ENCODE measurements at places on chromosomes 7 and 10.

- DNase-seq = peak; percentile 98
Measured at GRCh38 chr7:13990984-13991790, 1.7 kb upstream of the ETV1 start.

DNA sequence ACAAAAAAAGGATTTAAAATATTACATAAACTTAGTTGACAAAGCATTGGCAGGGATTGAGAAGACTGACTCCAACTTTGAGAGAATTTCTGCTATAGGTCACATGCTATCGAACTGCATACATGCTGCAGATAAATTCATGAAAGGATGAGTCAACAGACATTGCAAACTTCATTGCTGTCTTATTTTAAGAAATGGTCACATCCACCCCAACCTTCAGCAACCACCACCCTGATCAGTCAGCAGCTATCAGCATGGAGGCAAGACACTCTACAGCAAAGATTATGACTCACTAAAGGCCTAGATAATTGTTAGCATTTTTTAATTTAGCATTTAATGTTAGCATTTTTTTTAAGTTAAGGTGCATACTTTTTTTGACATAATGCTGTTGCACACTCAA is 73.6 kb downstream of the AGK start:
- DNase-seq = no peak

GRCh38 chr7:2065528-2065927 is 167.2 kb downstream of the MAD1L1 start:
- DNase-seq = peak; percentile 58

GRCh38 chr7:14806891-14807290 is 95.7 kb downstream of the DGKB start:
- peak; percentile 56 for DNase-seq

DNA sequence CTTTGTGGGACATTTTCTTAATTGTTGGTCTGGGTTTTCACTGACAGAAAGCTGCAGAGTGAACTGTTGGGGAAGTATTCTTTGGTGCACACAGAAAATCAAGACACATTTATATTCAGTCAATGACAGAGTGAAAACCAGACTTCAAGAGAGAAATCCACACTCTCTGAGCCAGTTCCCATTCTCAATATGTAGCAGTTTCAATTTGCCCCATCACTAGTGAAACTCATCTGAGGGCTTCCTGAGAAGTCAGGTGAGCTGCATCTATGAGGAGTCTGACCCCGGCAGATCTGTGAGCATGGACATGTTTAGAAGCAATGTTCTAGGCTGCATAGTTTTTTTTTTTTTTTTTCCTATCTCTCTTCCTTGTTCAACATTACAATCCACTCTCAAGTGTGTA is 163.7 kb upstream of the AHR start:
- DNase-seq = no peak

DNA sequence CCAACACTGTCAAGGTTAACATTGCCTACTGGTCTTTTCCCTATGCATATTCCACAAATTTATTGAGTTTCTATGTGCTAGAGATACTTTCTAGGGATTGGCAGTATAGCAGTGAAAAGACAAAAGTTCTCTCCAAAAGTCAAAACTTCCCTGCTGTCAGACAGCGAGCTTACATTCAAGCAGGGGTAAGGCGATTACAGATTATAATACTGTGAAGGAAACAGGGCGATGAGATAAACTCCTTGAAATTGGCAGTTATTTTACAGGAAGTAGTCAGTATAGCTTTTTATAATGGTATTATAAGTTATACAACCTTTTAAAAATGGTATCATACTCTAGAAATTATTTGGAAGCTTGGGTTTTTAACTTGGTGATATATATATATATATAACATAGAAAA is 9.9 kb downstream of the VPS50 start:
- DNase-seq = no peak

DNA sequence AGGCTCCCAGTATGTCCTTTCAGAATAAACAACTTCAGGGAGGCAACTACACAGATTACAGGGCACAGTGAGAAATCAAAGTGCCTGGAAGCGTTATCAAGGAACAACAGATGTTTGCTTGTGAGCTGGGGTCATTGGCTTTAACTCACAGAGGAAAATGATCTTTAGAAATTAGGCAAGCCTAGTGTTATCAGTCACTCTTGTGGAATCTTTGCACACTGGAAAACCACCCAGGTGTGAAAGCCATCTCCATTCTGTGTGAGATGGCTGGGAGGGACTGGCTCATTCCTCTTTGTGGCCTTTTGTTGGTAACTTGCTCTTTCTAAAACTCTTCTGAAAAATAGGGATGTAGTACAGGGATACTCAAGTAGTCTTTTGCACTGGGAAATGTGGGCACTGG is 716.0 kb downstream of the XPNPEP1 start:
- no peak for DNase-seq

GRCh38 chr10:74293686-74294371 is 142.8 kb downstream of the ADK start:
- peak; percentile 60 for DNase-seq

GRCh38 chr10:112235920-112236319 is 47.3 kb upstream of the TECTB start:
- DNase-seq = no peak

DNA sequence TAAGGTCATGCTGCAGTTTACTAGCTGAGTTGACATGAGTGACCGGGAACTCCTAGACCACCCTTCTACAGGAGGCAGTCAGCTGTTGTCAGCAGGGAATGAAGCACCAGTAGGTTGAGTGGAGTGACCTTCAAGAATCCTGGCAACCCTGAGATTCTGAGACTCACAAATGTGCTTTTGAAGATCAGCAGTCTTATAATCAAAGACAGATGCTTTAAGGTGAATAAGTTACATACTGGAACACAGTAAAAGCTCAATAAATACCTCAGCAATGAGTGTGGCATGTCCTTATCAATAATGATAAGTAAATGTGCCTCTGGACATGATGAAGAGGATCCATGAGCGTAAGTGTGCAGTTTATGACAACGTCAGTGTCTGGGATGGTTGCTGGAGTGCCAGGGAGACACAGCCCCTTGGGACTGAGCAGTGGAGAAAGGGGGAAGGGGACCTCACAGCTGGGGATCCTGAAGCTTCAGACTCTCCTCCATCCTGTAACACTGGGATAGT is 11.9 kb upstream of the OR6V1 start:
- DNase-seq = no peak

Measured in umbilical cord (tissue), 2 donors.